ENCODE measurements at places on chromosomes 3 and 15.

DNA sequence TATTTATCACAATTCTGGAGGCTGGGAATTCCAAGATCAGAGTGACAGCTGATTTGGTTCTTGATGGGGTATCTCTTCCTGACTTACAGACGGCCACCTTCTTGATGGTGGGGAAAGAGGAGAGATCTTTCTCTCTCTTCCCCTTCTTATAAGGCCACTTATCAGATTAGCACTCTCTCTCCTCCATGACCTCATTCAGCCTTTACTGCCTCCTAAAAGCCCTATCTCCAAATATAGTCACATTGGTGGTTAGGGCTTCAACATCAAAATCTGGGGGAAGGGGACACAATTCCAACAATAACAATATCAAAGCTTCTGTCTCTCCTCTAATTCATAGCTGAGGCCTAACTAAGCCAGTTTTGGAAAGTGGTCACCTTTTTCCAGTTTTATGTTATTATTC lies 91.7 kb upstream of the MBNL1 start:
- no peak for DNase-seq

GRCh38 chr3:112474796-112475195 lies 24.5 kb downstream of the BTLA start:
- DNase-seq: no peak

GRCh38 chr15:70528816-70529215 lies 234.5 kb downstream of the UACA start:
- no peak for DNase-seq

GRCh38 chr15:101504866-101505609 lies 15.5 kb upstream of the PCSK6 start:
- DNase-seq: no peak

- DNase-seq: no peak
Observed at GRCh38 chr3:31895471-31895870, 85.6 kb downstream of the OSBPL10 start.

GRCh38 chr15:25936004-25936403 lies 72.9 kb upstream of the ATP10A start:
- DNase-seq: no peak

- no peak for DNase-seq
Observed at GRCh38 chr15:87816811-87817210, 439.7 kb downstream of the NTRK3 start.

GRCh38 chr3:69102384-69102783 lies 17.6 kb downstream of the ARL6IP5 start:
- no peak for DNase-seq

- no peak for DNase-seq
Observed at GRCh38 chr3:151236316-151236715, 33.3 kb upstream of the GPR171 start.

- DNase-seq: no peak
Observed at GRCh38 chr15:41961595-41962202, 10.7 kb downstream of the EHD4 start.

DNA sequence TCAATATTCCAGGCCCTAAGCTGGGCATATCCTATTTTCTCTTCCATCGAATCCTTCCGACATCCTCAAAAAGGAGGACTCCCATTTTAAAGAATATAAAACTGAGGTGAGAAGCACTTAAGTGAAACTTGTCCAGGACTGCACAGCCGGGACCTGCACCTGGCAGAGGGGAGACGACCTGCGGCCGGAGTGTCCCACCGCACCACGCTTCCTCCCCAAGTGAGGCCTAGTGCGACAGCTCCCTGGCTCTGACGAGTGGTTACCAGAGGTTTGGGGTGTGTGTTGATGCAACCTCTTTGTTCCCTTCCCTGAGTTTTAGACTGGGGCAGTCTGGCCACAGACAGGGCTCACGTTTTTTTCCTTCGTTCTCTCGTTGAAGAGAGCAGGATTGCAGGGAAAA lies 24.9 kb upstream of the ATP2B2 start:
- peak; percentile 41 for DNase-seq

- DNase-seq: no peak
Observed at GRCh38 chr3:190360228-190360627, 27.7 kb upstream of the CLDN16 start.

- DNase-seq: no peak
Observed at GRCh38 chr15:95663156-95664100, 667.1 kb upstream of the NR2F2 start.

- DNase-seq: no peak
Observed at GRCh38 chr3:44066806-44067205, 174.9 kb upstream of the TOPAZ1 start.

DNA sequence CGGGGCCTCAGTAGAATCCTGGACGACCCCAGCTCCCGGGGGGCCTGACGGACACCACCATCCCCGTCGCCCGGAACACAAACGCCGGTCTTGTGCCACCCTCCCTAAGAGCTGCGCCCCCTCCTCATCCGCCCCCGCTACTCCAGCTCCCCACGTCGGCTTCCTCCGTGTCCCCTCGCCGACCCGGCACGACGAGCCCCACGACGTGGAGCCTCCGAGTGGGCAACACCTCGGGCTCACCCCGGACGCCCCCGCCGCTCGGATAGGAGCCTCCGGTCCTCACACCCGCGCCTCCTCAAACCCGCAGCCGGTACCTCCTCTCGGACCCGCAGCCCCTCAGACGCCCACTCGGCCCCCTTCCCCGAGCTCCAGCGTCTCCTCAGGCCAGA lies 525 bp downstream of the NPTN start:
- no peak for DNase-seq

GRCh38 chr3:52238193-52238760 lies 681 bp downstream of the TWF2 start:
- DNase-seq: no peak

DNA sequence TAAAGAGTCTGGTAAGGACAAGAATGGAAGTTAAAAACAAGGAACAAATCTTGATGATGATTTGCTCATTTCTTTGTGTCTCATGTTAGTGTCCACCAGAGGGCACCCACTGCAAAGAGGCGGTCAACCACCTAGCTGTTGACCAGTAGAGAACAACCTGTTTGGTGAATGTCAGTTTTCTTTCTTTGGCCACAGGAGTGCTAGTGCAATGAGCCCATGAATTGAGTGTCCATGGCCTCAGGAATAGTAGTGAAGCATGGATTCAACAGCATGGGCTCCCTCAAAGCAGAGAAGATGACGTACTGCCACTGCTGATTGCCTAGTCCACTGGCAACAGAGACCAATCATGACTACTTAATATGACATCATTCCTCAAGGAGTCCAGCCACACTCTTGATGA lies 10.7 kb upstream of the CNTN6 start:
- DNase-seq: no peak

DNA sequence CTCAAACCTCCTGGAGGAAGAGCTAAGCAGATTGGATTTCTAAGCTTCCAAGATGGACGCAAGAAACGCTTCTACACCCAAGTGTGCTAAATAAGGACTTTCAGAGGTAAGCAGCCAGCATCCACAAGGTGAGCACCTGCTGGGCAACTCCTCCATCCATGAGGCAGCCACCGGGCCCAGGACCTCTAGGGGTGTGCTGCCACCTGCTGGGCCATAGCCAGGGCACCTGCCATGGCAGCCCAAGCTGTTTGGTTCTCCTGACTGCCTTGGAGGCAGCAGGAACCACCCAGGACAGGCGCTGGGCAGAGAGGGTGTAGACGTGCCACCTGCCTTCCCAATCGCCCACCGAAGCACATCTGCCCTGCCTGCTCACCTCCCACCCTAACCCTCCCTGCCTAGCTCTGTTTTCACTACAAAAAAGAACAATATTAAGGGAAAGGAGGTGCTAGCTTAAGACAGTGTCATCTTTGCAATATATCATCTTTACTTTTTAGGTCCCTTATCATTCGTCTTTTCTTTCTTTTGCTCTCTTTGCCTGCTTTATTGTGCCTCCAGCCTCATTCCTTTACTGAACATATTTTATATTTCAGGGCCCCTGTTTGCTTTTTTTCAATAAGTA lies 12.9 kb downstream of the C15orf62 start:
- peak; percentile 91 for DNase-seq

- no peak for DNase-seq
Observed at GRCh38 chr3:171801738-171802589, 8.3 kb downstream of the PLD1 start.

DNA sequence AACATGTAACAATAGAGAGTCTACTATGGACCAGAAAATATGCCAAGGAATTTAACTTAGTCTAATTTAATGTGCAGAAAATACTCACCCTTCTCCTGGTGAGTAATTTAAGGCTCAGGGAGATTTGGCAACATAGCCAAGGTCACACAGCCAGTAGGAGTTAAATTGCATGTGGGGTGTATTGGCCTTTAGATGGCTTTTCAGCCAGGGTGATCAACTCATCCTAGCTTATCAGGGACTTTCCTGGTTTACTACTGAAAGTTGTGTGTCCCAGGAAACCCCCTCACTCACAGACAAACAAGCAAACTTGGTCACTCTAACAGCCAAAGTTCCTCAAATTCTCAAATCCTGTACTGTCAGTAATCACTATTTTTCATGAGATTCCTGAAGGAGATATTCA lies 2.6 kb upstream of the SLC9A9 start:
- no peak for DNase-seq

- peak; percentile 34 for DNase-seq
Observed at GRCh38 chr3:127688416-127689265, 15.9 kb downstream of the ABTB1 start.

GRCh38 chr15:40942878-40943277 lies 10.4 kb upstream of the CHAC1 start:
- no peak for DNase-seq

GRCh38 chr3:34073961-34074360 lies 275.5 kb downstream of the PDCD6IP start:
- no peak for DNase-seq

GRCh38 chr3:152558386-152558785 lies 276.5 kb upstream of the P2RY1 start:
- DNase-seq: no peak

DNA sequence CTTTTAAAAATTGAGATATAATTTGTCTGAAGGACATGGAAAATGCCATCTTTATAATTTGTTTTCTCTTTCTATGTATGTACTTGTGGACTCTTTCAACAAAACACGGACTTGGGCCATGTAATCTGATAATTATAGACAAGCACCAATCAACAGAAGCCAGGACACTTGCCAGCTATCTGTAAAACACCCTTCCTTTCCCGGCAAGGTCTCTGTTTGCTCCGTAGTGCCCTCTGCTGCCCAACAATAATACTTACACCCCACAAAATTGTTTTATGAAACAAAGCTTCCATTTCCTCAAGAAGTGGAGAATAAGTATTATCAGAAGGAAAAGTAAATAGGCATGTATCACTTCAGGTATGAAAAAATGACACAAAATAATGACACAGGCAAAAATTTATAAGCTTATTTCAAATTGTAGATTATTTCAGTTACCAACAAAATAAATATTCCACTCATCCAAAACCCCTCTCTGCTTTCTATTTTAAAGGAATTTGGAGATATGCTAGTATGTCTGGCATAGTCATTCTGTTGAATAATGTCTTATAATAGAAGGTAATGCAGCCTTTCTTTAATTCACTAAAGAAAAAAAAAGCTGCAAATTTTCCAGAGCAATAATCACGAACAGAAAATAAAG lies 32.8 kb downstream of the MYH15 start:
- DNase-seq: no peak

GRCh38 chr3:13113346-13114330 lies 40.4 kb upstream of the IQSEC1 start:
- peak; percentile 54 for DNase-seq

GRCh38 chr3:123480428-123480827 lies 31.5 kb upstream of the ADCY5 start:
- DNase-seq: no peak

DNA sequence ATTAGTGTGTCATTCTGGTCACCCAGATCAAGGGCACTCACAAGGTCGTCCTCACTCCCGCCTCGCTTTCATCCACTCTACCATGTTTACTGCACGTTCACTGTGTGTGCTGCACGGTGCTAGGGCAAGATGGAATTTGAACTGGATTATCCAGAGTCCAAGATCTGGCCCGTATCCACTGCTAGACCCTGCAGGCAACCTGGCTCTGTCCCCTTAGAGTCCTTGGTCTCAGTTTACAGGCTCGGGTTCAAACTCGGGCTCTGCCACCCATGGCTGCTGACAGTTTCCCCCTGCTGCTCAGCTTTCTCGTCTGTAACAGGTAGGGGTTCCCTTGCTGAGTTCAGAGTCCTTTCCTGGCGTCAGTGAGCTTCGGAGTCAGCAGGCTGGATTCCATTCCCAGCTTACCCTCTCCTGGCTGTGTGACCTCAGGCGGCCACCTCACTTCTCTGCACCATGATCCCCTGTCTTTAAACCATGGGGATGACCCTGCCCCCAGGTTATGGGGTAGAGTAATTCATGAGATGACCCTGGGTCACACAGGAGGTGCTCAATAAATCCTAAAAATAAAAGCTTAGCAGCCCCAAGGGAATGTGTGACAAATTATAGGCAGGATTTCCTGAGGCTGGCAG lies 79.6 kb upstream of the SLC6A6 start:
- no peak for DNase-seq

DNA sequence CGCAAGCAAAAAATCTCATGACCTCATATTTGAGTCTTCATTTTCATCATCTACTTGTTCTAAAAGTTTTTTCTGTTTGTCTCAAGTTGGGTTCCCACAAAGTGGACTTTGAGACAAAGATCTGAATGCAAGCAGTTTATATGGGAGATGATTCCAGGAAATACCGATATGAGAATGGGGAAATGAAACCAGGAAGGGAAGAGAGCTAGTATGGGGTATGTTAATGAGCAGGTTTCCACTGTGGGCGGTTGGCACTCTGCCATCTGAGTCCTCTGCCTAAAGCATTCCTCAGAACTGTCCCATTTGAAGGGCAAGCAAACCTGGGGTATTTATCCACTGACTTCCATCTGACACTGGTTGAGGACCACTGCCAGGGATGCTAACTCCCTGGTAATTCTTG lies 8.8 kb downstream of the ADPRH start:
- peak; percentile 83 for DNase-seq

DNA sequence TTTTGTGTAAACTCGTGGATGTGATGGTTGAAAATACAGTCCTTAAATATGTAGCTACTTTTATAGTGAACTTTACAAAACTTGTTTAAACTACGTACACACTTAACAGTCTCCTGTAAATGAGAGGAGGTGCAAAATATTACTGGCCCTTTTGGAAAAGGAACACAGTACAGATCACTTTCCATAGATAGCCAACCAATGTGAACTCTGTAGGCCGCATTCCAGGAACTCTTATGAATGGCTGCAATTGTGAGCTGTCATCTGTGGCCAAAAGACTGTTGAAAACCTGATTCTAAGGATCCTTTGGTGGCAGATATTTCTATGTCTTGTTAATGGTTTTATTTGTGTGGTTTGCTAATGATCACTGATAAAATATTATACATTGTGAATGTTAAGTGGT lies 6.2 kb downstream of the TSC22D2 start:
- no peak for DNase-seq

DNA sequence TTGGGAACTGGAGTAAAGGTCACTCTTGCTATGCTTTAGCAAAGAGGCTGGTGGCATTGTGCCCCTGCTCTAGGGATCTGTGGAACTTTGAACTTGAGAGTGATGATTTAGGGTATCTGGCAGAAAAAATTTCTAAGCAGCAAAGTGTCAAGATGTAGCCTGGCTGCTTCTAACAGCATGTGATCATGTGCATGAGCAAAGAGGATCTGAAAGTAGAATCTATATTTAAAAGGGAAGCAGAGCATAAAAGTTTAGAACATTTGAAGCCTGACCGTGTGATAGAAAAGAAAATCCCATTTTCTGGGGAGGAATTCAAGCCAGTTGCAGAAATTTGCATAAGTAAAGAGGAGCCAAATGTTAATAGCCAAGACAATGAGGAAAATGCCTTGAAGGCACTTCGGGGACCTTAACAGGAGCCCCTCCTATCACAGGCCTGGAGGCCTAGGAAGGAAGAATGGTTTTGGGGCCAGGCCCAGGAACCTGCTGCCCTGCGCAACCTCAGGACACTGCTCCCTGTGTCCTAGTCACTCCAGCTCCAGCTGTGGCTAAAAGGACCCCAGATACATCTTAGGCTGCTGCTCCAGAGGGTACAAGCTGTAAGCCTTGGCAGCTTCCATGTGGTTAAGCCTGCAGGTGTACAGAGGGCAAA lies 212.2 kb upstream of the LINGO1 start:
- peak; percentile 33 for DNase-seq
